ENCODE measurements at places on chromosomes 7 and 10. TPM values are rescaled to one million over a fixed set of nuclear protein-coding genes. Genes with fewer than 3 reads are reported as not detected.

- no peak for DNase-seq
Measured at GRCh38 chr7:2803342-2803692, 40.8 kb downstream of the GNA12 start.

DNA sequence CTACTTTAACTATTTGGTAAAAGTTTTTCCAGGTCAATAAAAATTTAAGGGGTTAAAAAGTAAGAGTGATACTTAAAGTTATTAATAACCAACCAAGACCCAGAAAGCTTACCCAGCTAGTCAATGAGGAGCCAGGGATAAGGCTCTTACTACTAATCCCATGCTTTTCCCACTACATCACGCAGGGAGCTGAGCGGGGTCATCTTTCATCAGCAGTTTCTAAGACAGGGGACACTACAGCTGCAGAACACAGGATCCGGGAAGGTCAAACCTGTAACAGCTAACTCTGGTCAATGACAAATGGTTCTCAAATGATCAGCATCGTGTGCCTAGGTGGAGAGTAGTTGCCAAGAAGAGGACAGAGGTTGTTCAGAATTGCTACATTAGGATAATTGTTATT, 65.1 kb downstream of the RSU1 start:
- no peak for DNase-seq

GRCh38 chr7:116689790-116690259, 17.8 kb downstream of the MET start:
- no peak for DNase-seq

DNA sequence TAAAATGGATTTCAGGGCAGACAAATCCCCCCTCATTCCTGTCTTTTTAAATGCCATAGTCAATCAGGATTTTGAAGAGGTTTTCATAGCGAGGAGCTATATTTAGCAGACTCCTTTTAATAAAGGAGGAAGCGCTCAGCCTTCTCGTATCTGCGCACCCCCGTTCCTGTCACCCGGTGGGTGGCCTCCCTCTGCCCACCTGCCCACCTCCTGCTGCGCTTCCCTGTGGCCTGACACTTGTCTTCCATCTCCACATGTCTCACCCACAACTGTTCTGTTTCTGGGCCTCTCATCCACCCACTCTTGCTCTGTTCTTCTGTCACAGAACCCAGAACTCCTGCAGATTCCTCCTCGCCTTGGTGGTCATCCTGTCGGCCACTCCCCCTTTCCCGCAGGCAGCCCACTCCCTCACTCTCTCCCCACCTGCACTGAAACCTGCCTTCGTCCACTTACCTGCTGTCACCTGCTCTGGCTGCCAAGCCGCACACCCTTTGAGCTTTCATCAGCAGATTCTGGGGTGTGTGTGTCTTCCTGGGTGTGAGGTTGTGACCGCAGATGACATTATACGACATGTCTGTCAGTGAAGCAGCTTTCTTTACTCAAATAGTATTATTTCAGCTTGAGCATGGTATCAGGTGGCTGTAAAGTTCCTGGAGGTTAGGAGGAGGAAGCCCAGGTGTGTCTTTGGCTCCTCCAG, 163.5 kb upstream of the AGK start:
- no peak for DNase-seq

DNA sequence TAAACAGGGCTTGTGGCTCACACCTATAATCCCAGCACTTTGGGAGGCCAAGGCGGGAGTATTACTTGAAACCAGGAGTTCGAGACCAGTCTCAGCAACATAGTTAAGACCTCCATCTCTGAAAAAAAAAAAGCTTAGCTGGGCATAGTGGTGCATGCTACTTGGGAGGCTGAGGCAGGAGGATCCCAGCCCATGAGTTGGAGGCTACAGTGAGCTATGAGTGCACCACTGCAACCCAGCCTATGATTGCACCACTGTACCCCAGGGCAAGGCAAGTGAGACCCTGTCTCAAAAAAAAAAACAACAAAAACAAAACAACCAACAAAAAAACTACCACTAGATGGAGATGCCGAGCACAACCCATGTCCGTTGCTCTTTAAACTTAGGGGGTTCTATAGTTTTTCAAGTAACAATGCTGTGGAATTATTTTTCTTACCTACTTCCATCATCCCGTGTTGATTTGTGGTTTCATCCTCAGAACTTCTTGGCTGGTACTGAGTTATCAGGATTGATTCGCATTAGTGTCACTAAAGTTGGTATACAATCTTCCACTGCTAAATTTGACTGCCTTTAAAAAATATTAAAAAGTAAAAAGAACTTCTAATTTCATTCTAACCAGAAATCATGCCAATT, 12.2 kb upstream of the REPIN1 start:
- DNase-seq: peak; percentile 64

- DNase-seq: peak; percentile 29
Measured at GRCh38 chr7:110750931-110751605, 339.9 kb upstream of the LRRN3 start.

DNA sequence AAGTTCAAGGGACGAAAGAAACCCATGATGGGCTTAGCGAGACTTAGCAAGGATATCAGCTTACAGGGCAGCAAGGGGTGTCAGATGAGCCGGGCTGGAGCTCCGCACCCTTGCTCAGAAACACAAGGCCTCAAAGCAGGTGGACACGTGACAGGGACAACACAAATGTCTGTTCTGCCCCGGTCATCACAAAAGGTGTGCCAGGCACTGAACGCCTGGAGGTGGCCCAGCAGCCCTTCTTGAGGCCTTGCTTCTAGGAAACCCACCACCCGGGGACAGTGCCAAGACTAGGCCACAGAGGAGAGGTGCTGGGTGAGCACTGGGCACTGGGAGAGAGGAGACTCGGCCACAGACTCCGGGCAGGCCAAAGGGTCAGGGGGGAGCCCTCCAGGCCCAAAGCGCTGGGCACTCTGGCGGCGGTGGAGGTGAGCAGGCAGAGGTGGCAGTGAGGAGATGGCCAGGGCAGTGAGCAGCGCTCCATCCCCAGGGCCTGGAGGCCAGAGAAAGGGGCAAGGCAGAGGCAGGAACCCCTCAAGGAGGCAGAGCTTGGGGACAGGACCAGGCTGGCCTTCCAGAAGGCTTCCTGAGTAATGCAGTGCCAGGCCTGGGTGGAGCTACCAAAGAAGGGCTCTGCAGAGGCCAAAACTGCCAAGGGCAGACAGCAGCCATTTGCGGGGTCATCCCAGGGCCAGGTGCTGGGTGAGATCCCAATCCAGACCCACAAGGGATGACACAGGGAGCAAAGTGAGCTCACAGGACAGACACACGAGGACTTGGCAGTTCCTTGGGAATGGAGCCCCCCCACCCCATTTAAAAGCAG, 22.7 kb downstream of the EBF3 start:
- no peak for DNase-seq

The TFEC gene
- 7.9 TPM for total RNA-seq

DNA sequence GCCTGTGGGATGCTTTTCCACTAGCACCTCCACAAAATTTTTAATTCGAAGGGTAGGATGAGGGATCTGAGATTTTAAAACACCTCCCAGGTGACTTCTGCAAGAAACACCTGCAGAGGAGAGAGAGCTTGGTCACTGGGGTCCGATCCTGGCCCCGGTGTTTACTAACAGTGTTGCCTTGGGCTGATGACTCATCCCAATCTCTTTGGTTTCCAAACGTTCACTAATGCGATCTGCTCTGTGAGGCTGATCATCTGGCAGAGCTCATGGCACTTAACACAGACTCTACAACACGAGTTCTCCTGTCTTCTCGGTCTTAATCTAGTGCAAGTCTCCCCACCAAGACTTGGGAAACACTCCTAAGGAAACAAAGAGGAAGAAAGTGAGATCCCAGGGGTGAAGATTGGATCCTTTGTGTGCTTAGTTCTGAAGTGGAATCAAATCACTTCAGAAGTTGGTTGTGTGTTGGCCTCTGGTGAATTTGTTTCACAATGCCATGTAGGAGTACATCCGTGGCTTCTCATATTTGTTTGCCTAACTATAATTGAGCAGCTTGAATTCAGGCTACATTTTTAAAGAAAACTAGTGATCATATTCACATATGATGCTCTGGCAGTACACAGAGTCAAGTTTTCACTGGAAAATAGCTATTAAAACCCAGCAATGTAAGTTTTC, 407.9 kb downstream of the NRG3 start:
- DNase-seq: no peak

The PTPRN2 gene
- 0.51 TPM for total RNA-seq

DNA sequence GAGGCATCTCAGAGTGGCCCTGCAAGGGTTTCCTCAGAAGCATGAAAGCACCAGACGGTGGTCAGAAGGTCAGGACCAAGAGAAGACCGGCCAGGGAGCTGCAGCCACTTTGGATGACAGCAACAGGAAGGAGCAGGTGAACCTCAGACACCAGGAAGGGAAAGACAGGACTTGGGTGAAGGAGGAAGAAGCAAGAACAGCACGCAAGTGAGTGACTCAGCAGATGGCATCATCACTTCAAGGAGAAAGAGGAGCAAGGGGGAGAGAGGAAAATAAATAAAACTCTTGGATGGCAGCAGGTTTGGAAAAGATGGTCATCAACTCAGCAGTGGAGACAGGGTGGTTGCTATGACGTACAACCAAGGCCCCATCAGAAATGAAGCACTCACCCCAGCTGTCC, 31.6 kb downstream of the NCAPG2 start:
- no peak for DNase-seq

GRCh38 chr10:133565441-133566294, at the start of gene SYCE1:
Gene SYCE1 (minus strand): TSS chr10:133565583. CDS start chr10:133565529, 54 bp downstream.
- no peak for DNase-seq

DNA sequence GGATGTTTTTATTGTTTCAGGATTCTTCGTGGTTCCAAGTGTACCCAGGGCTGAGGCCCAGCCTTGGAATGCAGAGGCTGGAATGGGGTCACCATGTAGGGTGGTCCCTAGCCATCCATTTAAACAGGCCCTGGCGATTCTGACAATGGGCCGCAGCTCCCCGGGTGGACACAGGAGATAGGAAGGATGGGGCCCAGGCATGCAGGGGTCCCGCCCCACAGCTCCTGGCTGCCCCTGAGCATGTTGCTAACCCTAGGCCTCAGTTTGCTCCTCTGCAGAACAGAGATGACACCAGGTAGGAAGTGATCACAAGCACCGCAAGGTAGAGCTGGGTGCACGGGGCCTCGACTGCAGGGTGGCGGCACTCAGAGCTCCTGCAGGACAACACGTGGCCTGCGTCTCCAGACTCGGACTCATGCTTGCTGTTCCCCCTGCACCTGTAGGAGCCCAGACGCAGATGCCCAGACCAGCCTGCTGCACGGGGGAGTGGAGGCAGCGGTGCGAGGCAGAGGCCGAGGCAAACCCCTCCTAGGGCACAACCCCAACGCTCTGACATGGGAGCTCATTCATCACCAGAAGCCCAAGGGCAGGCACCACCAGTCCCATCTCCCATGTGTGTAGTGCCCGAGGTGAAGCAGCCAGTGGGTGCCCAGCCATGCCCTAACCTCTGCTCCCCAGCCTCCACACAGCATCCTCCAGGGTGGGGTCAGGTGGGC, 25.5 kb downstream of the VIPR2 start:
- no peak for DNase-seq

- DNase-seq: no peak
Measured at GRCh38 chr7:121219026-121219425, 109.8 kb upstream of the WNT16 start.

The NXPH1 gene
- total RNA-seq: not detected

DNA sequence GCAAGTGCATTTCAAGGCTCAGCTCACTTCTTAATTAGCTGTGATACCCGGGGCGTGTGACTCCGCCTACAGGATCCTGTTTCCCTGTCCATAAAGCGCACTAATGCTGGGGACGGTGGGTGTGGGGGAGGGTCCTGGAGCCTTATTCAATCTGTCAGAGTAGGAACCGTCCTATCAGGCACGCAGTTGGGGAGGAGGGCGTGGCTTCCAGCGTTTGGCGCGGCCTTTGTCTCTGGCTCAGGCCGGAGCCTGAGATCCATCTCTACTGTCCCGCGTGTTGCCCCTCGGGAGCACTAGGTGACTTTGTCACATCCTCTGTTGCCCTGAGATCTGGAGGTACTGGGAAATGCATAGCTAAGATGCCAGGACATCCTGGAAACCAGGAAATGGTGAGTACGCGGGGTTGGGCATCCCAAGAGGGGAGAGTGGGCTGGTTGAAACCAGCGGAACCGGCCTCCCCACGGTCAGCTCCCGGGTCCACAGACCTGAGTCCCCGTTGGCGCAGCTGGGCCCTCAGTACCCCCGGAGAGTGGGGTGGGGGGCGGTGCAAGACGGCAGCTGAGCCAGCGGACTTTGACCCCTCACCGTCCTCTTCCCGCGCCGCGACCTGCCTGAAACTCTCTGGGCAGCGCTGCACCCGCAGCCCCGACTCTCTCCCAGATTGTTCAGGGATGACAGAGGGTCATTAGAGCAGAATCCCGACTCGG, 104.4 kb upstream of the ZNF92 start:
- DNase-seq: peak; percentile 76

The KCNMA1 gene
- 0.82 TPM for total RNA-seq

DNA sequence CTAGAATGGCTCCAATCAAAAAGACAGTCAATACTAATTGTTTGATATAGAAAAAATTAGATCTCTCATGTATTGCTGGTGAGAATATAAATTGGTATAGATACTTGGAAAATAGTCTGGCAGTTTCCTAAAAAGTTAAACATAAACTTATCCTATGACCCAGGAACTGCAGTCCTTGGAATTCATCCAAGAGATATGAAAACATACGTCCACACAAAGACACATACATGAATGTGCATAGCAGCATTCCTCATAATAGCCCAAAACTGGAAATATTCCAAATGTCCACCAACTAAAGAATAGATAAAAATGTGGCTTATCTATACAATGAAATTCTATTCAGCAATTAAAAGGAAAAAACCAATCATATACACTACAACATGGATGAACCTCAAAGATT, 128.4 kb downstream of the ZFAND4 start:
- DNase-seq: no peak

Data from endothelial cell of umbilical vein (primary cell).